Chondrocyte (in vitro differentiated cells): ENCODE measurements at places on chromosomes 1 and 21. TPM values are rescaled to one million over a fixed set of nuclear protein-coding genes. Genes with fewer than 3 reads are reported as not detected.

- peaks cover 73% of the 10 kb centered on the region for H3K4me1 ChIP-seq
- H3K36me3 ChIP-seq = peaks cover 22% of the 10 kb centered on the region
Observed at GRCh38 chr1:198904321-198904720, 265.5 kb downstream of the PTPRC start.

- no peak overlapping the region for H3K27ac ChIP-seq
- DNase-seq = no peak
- H3K4me3 ChIP-seq = no peak overlapping the region
- H3K27me3 ChIP-seq = no peaks in the 10 kb centered on the region
- no peaks in the 10 kb centered on the region for H3K36me3 ChIP-seq
Observed at GRCh38 chr21:19489930-19490329, 1086.3 kb upstream of the TMPRSS15 start.

- DNase-seq = no peak
- H3K4me1 ChIP-seq = peaks cover 18% of the 10 kb centered on the region
- no peaks in the 10 kb centered on the region for H3K36me3 ChIP-seq
- H3K27me3 ChIP-seq = no peaks in the 10 kb centered on the region
- H3K4me3 ChIP-seq = no peak overlapping the region
- H3K27ac ChIP-seq = no peak overlapping the region
Observed at GRCh38 chr1:86504895-86505563, 36.3 kb downstream of the CLCA1 start.

GRCh38 chr1:183048087-183049085 lies 25.2 kb downstream of the LAMC1 start:
- no peak for DNase-seq
- H3K36me3 ChIP-seq = no peaks in the 10 kb centered on the region
- no peaks in the 10 kb centered on the region for H3K27me3 ChIP-seq
- peak overlapping the region; percentile 91 for H3K27ac ChIP-seq
- H3K4me3 ChIP-seq = no peak overlapping the region
- peaks cover 87% of the 10 kb centered on the region for H3K4me1 ChIP-seq

GRCh38 chr1:3928586-3928985 lies 28.5 kb upstream of the C1orf174 start:
- no peak overlapping the region for H3K27ac ChIP-seq
- DNase-seq = peak; percentile 43
- H3K4me1 ChIP-seq = no peaks in the 10 kb centered on the region
- H3K36me3 ChIP-seq = no peaks in the 10 kb centered on the region

The ZYG11A gene
- 0.12 to 0.62 TPM (median 0.62 TPM) in 3 replicates for total RNA-seq

- peaks cover 45% of the 10 kb centered on the region for H3K4me1 ChIP-seq
- peaks cover 2% of the 10 kb centered on the region for H3K36me3 ChIP-seq
- peak overlapping the region; percentile 56 for H3K4me3 ChIP-seq
- DNase-seq = no peak
- no peaks in the 10 kb centered on the region for H3K27me3 ChIP-seq
Observed at GRCh38 chr21:41923631-41924367, 30.0 kb downstream of the C2CD2 start.

The FMO2 gene
- 0.24 to 0.87 TPM (median 0.55 TPM) in 3 replicates for total RNA-seq

DNA sequence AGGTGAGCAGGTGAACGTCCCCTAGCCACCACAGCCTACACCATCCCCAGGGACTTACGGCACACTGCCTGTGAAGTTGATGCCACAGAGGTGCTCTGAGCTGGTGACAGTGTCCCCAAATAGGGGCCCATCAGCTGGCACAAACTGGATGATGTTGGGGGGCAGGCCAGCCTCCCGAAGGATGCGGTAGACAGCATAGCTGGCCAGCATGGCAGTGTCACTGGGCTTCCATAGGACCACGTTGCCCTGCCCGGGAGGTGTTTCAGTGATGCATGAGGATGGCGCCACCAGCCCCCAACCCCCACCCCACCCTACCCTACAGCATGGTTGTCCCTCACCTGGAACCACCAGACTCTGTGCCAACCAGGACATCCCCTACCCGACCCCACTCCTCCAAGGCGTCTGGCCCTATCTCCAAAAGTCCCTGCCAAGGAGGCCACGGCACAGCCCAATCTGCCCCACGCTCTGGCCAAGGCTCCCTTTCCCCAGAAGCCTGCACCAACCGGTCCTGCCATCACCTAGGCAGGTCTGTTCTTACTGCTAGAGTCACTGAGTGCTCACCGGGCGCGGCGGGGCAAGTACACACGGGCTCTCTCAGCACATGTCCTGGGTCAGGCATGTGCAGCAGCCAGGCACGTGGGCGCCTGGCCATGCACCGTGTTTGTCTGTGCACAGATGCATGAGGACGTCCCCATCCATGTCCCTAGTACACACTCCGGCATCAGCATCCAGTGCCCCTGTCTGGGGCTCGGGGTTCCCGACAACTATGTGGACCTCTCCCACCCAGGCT lies 20.5 kb downstream of the ALDH4A1 start:
- H3K27me3 ChIP-seq = no peaks in the 10 kb centered on the region
- H3K36me3 ChIP-seq = peaks cover 9% of the 10 kb centered on the region
- peak; percentile 83 for DNase-seq
- peaks cover 6% of the 10 kb centered on the region for H3K4me1 ChIP-seq

The BMP8B gene
- total RNA-seq = 0.07 to 0.25 TPM (median 0.18 TPM) in 3 replicates

The RGS8 gene
- total RNA-seq = 0.17 TPM in 1 of 3 replicates, not detected in the others

GRCh38 chr1:78318011-78318410 lies 172.8 kb upstream of the PTGFR start:
- DNase-seq = no peak
- H3K27me3 ChIP-seq = peaks cover 28% of the 10 kb centered on the region
- H3K4me1 ChIP-seq = no peaks in the 10 kb centered on the region
- H3K36me3 ChIP-seq = no peaks in the 10 kb centered on the region
- no peak overlapping the region for H3K4me3 ChIP-seq

- H3K27ac ChIP-seq = no peak overlapping the region
- H3K36me3 ChIP-seq = no peaks in the 10 kb centered on the region
- peaks cover 5% of the 10 kb centered on the region for H3K4me1 ChIP-seq
- no peak for DNase-seq
Observed at GRCh38 chr1:27626031-27626935, 8.7 kb downstream of the FGR start.

DNA sequence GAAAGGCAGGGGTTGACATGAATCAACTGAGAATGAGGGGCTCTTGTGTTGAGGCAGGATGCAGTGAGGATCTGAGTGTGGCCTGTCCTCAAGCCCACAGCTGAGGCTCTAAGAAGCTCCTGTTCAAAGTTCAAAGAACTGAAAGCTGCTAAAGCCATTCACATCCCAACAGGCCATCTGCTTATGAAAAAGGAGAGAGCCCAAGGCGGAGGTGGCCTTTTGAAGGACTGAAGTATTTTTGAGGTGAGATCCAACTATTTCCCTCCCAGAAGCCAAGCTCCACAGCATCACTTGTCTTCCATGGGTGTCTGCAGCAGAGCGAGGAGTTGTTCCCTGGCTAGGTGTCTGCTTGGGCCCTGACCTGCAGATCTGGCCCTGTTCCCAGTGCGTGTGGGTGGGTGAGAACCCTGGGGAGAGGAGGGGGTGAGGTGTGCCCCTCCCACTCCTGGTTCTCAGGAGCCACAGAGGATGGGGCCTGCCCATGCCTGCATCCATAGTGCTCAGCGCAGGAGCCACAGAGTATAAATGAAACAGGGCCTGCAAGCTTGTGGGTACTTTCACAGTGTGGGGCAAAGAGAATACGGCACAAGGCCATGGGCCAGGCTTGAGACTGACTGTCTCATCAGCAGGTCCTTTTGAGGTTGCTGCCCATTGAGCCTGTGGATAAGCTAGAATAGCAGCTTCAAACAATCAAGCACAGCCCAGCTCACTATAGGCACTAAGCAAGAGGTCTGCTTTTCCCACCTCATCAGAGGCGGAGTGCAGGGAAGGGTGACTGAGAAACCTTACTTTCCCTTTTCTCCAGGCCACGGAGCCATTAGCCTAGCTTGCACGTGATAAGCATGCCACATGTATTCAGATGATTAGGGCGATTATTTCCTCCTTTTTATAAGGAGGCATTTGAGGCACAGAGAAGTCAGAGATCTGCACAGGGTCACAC lies 15.7 kb downstream of the REG4 start:
- no peaks in the 10 kb centered on the region for H3K4me1 ChIP-seq
- no peak overlapping the region for H3K27ac ChIP-seq
- no peaks in the 10 kb centered on the region for H3K36me3 ChIP-seq
- no peak overlapping the region for H3K4me3 ChIP-seq
- DNase-seq = no peak

- H3K27me3 ChIP-seq = peaks cover 18% of the 10 kb centered on the region
- H3K4me1 ChIP-seq = no peaks in the 10 kb centered on the region
- peak; percentile 82 for DNase-seq
- H3K36me3 ChIP-seq = no peaks in the 10 kb centered on the region
Observed at GRCh38 chr21:44349416-44349846, 4.0 kb upstream of the TRPM2 start.
